Activated CD8-positive, alpha-beta memory T cell treated with anti-CD3 and anti-CD28 coated beads for 4 hours (primary cell): ENCODE measurements at places on chromosomes 5 and 9.

DNA sequence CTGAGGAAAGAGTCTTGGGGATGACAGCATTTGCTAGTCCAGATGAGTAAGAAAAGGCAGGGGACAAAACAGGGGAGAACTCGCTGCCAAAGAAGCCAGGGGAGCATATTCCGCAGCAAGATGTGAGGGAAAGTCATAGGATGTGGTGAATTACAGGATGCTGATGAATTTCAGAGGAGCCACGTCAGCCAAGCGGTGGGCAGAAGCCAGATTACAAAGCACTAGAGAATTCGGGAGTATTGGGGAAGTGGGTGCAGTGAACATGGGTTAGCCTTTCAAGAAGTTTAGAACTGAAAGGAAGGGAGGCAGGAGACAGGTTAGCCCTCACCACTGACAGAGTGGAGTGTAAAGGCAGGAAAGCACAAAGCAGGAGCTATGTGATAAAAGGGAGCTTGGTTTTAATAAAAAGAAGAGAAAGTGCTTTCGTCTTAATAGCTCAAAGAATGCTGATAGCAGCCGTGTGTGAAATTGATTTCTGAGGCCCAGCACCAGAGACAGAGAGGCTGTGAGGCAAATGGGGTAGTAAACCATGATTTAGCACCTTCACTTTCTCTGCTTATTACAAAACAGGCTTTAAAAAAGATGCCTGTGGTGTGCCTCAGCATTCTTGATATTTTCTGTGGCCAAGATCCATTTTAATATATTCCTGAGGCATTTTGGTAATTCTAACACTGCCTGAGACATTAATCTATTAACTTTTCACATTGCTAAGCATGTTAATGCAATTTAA lies 16.9 kb downstream of the ADAMTSL1 start:
- no peak for DNase-seq

DNA sequence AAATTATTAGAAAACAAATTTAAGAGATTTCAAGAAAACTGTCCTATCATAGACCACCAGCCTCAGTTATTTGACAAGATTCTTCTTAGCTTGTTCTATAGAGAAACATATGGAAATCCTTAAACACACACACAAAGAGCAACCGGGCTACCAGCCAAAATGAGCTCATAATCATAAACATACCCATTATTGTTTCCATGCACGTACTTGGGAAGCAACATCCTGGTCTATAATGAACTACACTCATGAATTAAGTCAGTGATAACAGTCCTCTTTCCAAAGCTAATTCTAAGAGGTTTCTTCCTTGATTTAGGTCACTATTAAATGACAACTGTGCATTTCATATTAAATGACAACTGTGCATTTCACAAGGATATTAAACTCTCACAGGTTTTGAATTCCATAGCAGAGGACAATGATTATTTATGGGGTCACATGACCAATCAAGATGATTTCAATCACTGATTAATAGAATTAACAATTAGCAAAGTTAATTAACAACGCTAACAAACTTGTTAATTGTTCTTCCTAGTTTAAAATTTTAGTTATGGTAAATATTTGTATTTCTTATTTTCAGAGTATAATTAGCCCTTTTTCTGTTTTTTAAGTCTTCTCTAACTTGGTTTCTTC lies 77.0 kb downstream of the OXCT1 start:
- DNase-seq: no peak

DNA sequence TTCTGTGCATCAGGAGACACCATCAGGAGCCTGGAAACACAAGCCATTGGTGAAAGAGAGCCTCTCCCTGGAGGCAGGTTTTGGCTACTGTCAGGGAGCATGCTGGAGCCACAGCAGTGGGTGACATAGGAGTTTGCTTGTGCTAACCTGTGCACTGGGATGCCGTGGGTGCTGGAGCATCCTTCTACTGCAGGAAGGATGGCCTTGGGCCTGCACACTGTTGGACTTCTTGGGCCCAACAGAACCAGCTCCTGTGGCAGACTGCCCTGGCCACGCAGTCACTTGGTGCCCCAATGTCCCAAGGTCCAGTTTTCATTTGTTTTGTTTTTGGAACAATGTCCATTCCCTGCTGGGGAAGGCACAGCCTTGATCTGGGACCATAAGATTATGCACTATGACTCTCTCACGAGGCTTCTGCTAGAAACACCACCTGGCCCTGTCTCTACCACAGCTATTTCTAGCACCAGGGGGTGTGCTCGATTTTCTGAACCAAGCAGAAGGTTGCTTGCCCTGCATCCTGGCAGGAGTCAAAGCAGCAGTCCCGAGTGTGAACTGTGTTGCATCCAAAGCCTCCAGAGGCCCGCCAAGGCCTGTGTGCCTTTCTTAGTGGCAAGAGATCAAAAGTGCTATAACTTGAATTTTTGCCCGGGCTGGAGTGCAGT lies 5.5 kb upstream of the LTC4S start:
- no peak for DNase-seq

GRCh38 chr9:90774682-90775081 lies 26.9 kb upstream of the SYK start:
- DNase-seq: no peak

DNA sequence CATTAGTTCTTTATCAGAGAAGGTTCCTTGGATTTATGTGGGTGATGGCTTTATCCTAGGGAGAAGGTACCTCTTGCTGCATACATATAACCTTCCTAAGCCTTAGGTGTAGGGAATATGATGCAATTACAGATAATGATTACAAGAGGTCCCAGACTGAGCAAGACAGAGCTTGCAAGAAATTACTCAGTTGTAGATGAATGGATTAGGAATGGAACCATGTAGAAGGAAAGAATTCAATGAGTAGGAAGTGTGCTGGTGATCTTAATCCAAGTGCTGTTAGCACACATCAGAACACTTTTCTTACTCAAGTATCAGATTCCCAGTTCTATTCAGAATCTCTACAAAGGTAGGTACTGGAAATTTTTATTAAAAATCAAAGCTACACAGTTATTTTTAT lies 2.5 kb downstream of the OR13F1 start:
- DNase-seq: no peak

GRCh38 chr5:160506006-160507004 lies 84.7 kb downstream of the PTTG1 start:
- DNase-seq: peak; percentile 42

GRCh38 chr5:9209846-9210492 lies 335.9 kb downstream of the SEMA5A start:
- no peak for DNase-seq

- DNase-seq: no peak
Observed at GRCh38 chr5:151822141-151822540, 50.4 kb downstream of the G3BP1 start.

DNA sequence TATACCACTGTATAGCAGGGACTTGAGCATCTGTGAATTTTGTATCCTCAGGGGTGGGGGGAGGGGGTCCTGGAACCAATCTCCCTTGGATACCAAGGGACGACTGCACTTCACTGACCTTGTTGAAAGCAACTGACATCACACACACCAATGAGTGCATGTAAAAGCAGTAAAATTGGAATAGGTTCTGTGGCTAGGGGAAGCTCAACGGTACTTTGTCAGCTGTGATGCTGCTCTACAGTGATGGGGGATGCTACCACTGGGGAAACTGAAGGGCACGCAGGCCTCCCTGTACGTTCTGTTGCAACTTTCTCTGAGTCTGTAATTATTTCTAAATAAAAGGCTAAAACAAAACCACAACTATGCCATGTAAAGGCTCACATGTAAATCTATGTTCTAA lies 47.0 kb upstream of the RETREG1 start:
- no peak for DNase-seq

GRCh38 chr9:98142182-98142907 lies 23.3 kb upstream of the TRIM14 start:
- no peak for DNase-seq
